ENCODE measurements at places on chromosomes 11 and 22.

DNA sequence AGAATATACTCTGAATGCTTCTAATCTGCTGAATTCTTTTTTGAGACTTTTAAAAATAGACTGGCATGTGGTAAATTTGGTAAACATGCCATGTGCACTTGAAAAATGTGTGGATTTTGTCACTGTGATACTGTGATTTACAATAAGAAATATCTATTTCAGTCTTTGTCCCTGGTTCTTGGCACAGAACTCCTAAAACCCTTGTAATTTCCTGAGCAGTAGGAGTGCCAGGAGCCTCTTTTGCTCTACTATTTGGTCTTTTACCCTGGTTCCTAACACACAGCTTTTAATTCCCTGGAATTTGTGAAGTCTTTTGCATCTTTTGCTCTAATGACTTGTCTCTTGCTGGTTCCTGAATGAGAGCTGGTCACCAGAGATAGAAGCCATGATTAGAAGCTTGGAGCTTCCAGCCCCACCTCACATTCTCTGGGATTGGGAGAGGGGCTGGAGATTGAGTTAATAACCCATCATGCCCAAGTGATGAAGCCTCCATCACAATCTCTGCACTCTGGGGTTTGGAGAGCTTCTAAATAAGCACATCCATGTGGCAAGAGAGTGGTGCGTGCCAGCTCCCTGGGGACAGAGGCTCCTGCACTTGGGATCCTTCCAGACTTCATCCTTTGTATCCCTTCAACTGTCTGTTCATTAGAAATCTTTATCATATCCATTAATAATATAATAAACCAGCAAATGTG lies 27.2 kb upstream of the SYT13 start:
- DNase-seq, result no peak

GRCh38 chr11:77322926-77323590 lies 21.6 kb upstream of the GDPD4 start:
- no peak for DNase-seq

DNA sequence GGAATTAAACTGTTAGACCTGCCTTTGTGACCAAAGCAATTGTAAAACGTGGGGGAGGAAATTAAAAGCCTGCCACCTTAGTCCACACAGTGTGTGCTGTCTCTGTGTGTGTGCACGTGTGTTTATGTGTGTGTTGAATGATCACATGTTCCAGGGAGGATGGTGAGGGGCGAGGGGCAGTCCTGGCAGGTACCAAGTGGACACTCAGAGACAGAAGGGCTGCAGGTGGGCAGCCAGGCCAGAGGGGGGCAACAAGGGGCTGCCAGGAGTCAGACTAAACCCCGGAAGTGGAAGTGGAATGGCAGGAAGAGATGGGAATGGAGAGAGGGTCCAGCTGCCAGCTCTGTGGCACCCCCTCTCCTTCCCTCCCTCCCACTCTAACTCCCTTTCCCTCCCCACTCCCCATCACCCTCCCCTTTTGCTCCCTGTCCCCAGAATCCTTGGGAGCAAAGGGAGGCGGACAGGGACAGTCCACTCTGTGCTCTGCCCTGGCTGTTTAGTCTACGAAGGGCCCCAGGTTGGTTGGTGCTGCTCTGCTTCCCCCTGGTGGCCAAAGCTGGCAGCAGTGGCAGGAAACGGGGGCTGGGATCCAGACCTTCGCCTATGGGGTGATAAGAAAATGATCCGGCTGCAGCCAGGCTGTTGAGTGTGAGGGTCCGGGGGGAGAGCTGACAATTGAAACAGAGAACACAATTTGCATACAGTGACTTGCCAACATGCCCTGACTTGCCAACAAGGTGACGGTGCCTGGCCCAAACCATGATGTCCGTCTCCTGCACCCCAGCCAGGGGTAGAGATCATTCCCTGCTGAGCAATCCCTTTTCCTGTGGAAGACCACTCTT lies 24.4 kb downstream of the P2RY2 start:
- DNase-seq, result peak; percentile 81

GRCh38 chr11:68551777-68552176 lies 91.2 kb downstream of the PPP6R3 start:
- no peak for DNase-seq

GRCh38 chr11:73262851-73263495 lies 9.2 kb upstream of the P2RY6 start:
- no peak for DNase-seq

DNA sequence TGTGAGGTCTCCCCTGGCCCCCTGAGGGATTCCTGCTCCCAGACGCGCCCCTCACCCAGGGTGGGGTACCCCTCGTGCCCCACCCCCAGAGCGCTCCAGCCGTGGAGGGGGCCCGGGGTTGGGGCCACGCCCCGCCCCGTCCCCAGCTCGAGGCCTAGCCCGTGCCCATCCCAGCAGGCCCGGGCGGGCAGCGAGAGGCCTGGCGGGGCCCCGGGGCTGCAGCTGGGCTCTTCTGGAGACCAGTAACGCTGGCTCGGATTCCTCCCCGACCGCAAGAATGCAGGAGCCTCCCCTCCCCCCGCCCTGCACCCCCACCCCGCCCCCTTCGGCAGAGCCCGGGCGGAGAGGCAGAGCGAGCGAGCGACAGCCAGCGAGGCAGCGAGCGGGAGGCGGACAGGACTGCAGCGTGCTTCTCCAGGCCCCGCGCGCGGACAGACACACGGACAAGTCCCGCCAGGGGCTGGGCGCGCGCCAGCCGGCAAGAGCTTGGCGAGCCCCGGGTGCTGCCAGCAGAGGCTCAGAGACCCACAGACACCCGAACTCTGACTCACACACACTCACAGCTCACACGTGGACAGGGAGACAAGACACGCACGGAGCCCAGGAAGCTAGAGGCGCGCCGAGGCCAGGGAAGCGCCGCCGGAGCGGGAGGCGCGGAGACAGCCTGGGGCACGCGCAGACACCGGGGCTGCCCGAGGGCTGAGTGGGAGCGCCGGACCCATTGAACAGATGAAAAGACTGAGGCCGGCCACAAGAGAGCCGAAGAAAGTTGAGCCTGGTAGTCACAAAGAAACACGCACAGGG lies 15.2 kb downstream of the BCL9L start:
- peak; percentile 39 for DNase-seq

GRCh38 chr11:124050748-124051147 lies 9.6 kb upstream of the OR10G7 start:
- DNase-seq, result no peak

- no peak for DNase-seq
These were observed 21.9 kb downstream of the OR5B21 start for GRCh38 chr11:58485961-58486360.

GRCh38 chr11:86136538-86136937 lies 67.7 kb upstream of the PICALM start:
- no peak for DNase-seq

- no peak for DNase-seq
These were observed 25.1 kb downstream of the CD6 start for GRCh38 chr11:60996381-60997138.

DNA sequence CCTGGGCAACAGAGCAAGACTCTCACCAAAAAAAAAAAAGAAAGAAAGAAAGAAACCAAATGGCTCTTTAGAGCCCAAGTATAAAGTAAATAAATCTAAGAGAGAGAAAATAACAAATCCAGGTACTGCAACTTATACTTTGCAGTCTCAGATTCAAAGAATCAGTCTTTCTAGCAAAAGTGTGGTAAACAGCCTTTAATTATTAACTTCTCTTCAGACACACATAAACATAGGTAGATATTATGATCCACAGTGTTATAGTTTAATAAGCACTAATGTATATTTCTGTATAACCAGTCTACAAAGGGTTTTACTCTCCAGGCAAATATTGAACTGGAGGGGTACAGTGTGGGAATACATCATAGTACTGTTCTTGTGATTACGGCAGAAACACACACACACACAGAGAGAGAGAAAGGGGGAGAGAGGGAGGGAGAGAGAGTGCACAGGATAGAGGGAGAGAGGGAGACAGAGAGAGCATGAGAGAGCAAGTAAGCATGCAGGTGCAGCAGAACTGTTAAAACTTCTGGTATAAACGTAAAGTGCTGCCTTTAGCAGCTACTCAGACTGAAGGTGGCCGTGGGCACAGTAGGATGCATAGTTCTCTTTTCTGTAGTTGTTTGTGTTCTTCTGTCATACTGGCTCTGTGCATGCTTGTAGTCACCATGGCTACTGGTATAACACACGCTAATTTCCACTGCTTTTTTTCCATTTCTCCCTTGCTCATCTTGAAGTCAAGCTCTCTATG lies 32.3 kb downstream of the MTMR2 start:
- DNase-seq, result no peak

DNA sequence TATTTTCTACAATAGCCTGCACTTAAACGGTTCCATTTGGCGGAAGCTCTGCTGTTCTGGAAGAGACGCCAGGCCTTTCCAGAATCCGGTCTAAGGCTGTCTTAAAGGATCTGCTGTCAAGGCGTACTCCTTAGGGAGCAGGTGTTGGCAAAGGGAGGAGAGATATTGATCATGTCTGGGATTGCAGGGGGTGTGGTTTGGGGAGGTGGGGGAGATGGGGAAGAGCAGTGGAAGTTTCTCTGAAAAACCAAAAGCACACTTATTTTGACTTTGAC lies 22.5 kb upstream of the WNT11 start:
- no peak for DNase-seq

DNA sequence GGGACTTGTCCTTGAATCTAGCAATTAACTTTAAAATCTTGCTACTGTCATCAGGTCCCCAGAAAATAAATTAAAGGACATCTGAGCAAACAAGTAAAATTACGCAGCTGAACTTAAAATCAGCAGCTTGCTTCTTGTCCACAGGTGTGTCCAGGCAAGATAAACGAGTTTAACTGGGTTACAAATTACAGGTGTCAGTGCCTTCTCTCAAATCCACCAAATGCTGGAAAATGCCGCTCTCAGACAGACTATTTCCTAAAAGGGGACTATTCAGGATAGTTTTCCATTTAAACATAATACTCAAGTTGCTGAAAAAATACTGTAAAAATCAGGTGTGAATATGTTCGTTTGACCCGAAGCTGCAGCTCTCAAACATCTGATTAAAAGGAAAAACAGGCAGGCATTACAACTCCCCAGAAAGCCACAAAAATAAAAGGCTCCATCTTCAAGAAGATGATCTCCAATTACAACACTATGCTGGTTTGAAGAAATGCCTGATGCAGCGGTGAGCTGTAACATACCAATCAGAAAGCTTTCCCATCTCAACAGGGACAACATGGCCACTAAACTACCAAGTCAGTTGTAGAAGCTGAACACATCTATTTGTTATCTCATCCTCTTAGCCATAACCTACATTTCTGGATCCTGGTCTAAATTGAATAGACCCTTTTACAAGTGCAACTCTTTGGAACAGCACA lies 82.1 kb downstream of the CADM1 start:
- no peak for DNase-seq

Measured in B cell (primary cell).